ENCODE measurements at places on chromosomes 5 and 9. TPM values are rescaled to one million over a fixed set of nuclear protein-coding genes. Genes with fewer than 3 reads are reported as not detected.

The OR13C5 gene
- not detected for total RNA-seq

The EDIL3 gene
- total RNA-seq = not detected

The NUTM2F gene
- not detected for total RNA-seq

The INSL4 gene
- not detected for total RNA-seq

The FBXL7 gene
- total RNA-seq = not detected

The MARCOL gene
- total RNA-seq = not detected

The LHX3 gene
- total RNA-seq = 0.18 TPM

The CACNA1B gene
- not detected for total RNA-seq

The WWC1 gene
- 5.4 TPM for total RNA-seq

GRCh38 chr5:38403877-38404635 is 145.7 kb downstream of the EGFLAM start:
- no peaks in the 10 kb centered on the region for H3K36me3 ChIP-seq
- H3K27ac ChIP-seq = no peak overlapping the region
- DNase-seq = no peak

DNA sequence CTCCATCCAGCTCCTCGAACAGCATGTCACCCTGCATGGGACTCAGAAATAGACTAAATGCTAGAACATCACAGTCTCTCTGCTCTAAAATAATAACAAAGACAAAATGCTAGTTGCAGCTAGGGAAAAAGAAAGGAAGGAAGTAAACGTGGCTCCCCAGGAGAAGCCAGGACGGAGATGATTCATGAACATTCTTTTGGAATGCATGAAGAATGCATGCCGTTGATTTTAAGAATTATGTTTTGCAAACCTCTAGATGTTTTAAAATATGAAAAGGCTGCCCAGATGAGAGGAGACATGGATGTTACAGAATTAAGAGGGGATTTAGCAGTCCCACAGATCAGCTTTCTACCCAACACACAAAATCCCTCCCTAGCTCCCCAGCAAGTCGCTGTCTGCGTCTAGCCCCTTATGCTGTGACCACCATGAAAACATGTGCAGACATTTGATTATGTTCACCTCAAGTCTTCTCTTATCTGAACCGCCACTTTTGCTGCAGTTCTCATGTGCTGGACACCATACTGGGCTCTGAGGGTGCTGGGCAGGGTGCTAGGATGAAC is 139.4 kb upstream of the LMX1B start:
- DNase-seq = no peak
- peak overlapping the region; percentile 99 for H3K27ac ChIP-seq
- H3K4me1 ChIP-seq = peaks cover 67% of the 10 kb centered on the region
- H3K36me3 ChIP-seq = peaks cover 4% of the 10 kb centered on the region

GRCh38 chr9:13383855-13384254 is 104.4 kb upstream of the MPDZ start:
- H3K27me3 ChIP-seq = no peaks in the 10 kb centered on the region
- H3K4me1 ChIP-seq = no peaks in the 10 kb centered on the region
- H3K27ac ChIP-seq = no peak overlapping the region
- H3K4me3 ChIP-seq = no peak overlapping the region

GRCh38 chr5:135964670-135965320 is 10.0 kb upstream of the LECT2 start:
- H3K4me3 ChIP-seq = no peak overlapping the region
- no peaks in the 10 kb centered on the region for H3K36me3 ChIP-seq
- H3K4me1 ChIP-seq = no peaks in the 10 kb centered on the region
- no peak for DNase-seq
- H3K27ac ChIP-seq = no peak overlapping the region

DNA sequence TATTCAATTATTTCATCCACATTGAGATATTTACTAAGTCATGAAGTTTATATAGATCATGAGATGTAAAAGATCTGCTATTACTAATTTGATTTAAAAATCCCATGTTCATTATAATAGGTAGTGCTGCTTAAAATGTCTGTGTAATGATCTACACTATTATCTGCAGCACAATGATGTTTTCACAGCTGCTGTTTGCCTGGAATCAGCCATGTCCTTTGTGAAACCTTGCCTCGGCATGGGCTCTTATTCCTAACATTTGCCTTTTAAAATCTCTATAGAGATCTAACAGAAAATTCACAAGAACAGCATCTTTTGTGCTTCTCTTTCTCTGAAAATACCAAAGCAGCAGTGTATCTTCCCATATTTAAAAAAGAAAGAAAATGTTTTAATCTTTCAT is 444.6 kb downstream of the PTPRD start:
- H3K36me3 ChIP-seq = no peaks in the 10 kb centered on the region
- DNase-seq = no peak
- H3K27ac ChIP-seq = no peak overlapping the region
- no peaks in the 10 kb centered on the region for H3K4me1 ChIP-seq
- no peaks in the 10 kb centered on the region for H3K27me3 ChIP-seq
- H3K4me3 ChIP-seq = no peak overlapping the region

GRCh38 chr5:61332851-61333320 is 828 bp downstream of the ZSWIM6 start:
- peak; percentile 10 for DNase-seq
- no peak overlapping the region for H3K27ac ChIP-seq
- peaks cover 47% of the 10 kb centered on the region for H3K4me1 ChIP-seq
- H3K4me3 ChIP-seq = peak overlapping the region; percentile 94
- H3K27me3 ChIP-seq = peaks cover 18% of the 10 kb centered on the region
- peaks cover 9% of the 10 kb centered on the region for H3K36me3 ChIP-seq

DNA sequence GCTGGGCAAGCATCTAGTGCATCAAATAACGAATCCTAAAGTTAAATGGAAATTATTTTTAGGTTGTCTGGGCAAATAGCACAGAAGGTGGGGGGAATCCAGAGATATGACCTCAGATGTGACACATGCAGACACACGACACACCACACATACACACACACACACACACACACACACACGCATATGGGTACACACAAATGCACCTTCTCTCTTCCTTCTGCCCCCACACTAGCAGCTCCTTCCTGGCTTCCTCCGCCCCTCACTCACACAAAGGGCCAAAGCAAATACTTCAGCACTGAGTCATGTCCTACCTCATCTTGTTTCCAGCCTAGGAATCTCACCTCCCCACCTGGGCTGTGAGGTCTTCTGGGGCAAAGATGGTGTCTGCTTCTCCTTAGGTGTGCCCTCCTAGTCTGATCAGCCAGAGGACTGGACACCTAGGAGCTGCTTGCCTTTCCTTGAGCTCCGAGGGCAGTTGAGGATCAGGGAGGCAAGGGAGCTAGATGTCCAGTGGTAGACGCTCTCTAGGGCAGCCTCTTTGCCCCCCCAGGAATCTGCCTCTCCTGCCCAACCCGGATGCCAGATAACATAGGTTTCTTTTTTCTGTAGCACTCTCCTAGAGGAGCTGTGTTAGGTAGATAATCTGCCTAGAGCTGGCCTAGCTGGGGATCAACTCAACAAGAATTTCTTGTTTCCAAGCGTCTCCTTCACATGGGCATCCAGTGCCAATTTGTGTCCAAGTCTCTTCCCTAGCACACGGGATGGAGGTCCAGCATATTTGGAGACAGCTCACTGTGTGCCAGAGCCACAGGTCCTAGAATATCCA is 14.3 kb upstream of the JADE2 start:
- peak overlapping the region; percentile 67 for H3K27ac ChIP-seq
- no peak overlapping the region for H3K4me3 ChIP-seq
- H3K4me1 ChIP-seq = peaks cover 3% of the 10 kb centered on the region
- DNase-seq = no peak
- no peaks in the 10 kb centered on the region for H3K27me3 ChIP-seq
- no peaks in the 10 kb centered on the region for H3K36me3 ChIP-seq

DNA sequence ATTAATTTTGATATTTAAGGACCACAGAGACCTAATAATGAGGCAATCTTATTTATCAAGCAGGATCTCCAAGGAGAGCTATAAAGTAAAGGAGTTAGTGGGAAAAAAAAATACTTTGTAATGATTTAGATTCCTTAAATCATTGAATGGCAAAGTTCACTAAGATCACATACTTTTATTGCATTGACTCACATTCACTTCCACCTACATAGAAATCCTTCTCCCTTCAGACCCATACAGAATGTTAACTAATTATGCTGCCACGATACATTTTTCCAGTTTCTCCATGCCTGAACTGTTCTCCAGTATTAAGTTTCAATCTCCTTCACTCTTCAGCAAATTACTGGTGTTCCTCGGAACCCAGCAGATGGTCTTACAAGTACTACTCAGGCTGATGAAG is 388.7 kb downstream of the EFNA5 start:
- no peak for DNase-seq

- no peaks in the 10 kb centered on the region for H3K27me3 ChIP-seq
- peak overlapping the region; percentile 98 for H3K4me3 ChIP-seq
- peak; percentile 10 for DNase-seq
- H3K36me3 ChIP-seq = no peaks in the 10 kb centered on the region
- peaks cover 21% of the 10 kb centered on the region for H3K4me1 ChIP-seq
These were observed 519 bp downstream of the ZER1 start for GRCh38 chr9:128771094-128771721.

- H3K27ac ChIP-seq = no peak overlapping the region
- H3K4me1 ChIP-seq = no peaks in the 10 kb centered on the region
- peaks cover 56% of the 10 kb centered on the region for H3K27me3 ChIP-seq
- no peak overlapping the region for H3K4me3 ChIP-seq
These were observed 32.1 kb upstream of the MED10 start for GRCh38 chr5:6410421-6410820.

DNA sequence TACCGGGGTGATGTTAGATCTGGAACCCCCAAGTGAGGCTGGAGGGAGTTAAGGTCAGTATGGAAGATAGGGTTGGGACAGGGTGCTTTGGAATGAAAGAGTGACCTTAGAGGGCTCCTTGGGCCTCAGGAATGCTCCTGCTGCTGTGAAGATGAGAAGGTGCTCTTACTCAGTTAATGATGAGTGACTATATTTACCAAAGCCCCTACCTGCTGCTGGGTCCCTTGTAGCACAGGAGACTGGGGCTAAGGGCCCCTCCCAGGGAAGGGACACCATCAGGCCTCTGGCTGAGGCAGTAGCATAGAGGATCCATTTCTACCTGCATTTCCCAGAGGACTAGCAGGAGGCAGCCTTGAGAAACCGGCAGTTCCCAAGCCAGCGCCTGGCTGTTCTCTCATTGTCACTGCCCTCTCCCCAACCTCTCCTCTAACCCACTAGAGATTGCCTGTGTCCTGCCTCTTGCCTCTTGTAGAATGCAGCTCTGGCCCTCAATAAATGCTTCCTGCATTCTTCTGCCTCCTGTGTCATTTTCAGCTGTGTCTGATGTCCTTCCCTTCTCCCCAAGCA is 2.3 kb upstream of the MYOZ3 start:
- H3K4me3 ChIP-seq = no peak overlapping the region
- H3K36me3 ChIP-seq = no peaks in the 10 kb centered on the region
- H3K27me3 ChIP-seq = peaks cover 22% of the 10 kb centered on the region
- no peak overlapping the region for H3K27ac ChIP-seq

DNA sequence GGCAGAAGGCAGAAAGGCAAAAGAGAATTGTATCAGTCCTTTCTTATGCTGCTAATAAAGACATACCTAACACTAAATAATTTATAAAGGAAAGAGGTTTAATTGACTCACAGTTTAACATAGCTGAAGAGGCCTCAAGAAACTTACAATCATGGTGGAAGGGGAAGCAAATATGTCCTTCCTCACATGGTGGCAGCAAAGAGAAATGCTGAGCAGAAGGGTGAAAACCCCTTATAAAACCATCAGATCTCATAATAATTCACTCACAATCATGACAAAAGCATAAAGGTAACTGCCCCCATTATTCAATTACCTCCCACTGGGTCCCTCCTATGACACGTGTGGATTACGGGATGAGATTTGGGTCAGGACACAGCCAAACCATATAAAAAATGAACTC is 312.5 kb upstream of the PTGER4 start:
- H3K27me3 ChIP-seq = no peaks in the 10 kb centered on the region
- peaks cover 9% of the 10 kb centered on the region for H3K4me1 ChIP-seq
- H3K36me3 ChIP-seq = peaks cover 2% of the 10 kb centered on the region
- H3K4me3 ChIP-seq = no peak overlapping the region

DNA sequence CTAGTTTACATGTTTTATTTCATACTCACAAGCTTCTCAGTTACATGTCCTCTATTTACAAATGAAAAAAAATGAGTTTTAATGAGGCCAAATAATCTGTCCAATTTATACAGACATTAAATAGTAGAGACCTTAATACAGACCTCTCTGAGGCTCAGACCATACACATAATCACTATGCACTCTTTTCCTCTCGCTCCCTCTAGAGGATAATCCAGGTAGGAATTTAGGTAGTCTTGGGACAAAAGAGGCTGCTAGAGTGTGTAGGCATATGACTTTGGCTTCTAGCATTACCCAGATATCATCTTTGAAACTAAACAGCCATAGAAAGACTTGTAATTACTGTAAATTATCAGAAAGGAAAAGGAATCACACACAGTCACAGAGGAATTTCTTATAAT is 444.7 kb downstream of the HINT1 start:
- peaks cover 2% of the 10 kb centered on the region for H3K4me1 ChIP-seq
- peaks cover 41% of the 10 kb centered on the region for H3K27me3 ChIP-seq
- H3K27ac ChIP-seq = no peak overlapping the region
- no peaks in the 10 kb centered on the region for H3K36me3 ChIP-seq
- DNase-seq = no peak

DNA sequence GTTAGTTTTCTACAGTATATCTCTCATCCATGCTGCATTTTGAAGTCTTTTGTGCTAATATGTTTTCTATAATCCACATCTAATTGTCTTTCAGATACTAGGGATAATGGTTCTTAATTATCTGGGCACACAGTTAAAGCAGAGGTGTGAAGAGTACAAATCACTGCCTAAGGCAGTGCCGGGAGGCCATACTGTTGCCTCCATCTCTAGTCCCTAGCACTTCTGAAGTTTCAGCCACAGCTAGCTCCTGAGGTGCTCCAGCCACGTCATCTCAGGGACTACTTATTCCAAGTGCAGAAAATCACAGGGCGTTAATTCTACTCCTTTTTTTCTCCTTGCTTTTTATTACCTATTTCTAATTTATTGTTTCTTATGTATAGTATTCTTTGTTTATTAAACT is 760.0 kb upstream of the FAM174A start:
- no peak overlapping the region for H3K4me3 ChIP-seq
- H3K27me3 ChIP-seq = no peaks in the 10 kb centered on the region
- H3K36me3 ChIP-seq = no peaks in the 10 kb centered on the region

GRCh38 chr5:178389796-178390195 is 157.2 kb upstream of the PHYKPL start:
- no peaks in the 10 kb centered on the region for H3K36me3 ChIP-seq
- no peak overlapping the region for H3K4me3 ChIP-seq
- H3K27ac ChIP-seq = no peak overlapping the region
- DNase-seq = no peak
